Central memory CD8-positive, alpha-beta T cell (primary cell): ENCODE measurements at places on chromosomes 13 and 19.

- no peak for DNase-seq
These were observed 39.1 kb upstream of the TFDP1 start for GRCh38 chr13:113545455-113545930.

DNA sequence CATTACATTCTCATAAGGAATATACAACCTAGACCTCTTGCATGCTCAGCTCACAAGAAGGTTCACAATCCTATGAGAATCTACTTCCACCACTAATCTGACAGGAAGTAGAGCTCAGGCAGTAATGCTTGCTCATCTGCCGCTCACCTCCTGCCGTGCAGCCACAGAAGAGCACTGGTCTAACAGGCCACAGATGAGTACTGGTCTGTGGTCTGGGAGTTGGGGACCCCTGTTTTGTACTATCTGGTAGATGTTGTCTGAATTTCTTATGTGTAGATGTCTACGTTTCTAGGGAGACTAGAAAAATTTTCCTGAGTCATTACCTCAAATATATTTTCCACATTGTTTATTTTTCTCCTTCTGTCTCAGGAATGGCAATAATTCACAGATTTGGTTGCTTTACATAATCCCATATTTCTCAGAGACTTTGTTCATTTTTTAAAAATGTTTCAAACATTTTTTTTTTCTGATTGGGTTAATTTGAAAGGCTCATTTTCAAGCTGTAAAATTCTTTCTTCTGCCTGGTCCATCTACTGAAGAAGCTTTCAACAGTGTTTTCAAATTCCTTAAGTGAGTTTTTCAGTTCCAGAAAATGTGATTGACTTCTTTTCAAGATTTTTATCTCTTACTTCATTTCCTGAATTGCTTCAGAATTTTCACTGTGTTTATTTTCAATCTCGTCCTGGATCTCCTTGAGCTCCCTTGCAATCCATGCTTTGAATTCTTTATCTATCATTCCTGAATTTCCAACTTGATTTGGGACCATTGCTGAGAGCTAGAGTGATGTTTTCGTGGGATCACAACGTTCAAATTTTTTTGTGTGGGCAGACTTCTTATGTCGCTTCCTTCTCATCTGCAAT is 1322.2 kb downstream of the PCDH9 start:
- no peak for DNase-seq

- no peak for DNase-seq
These were observed 120.7 kb downstream of the TRPC4 start for GRCh38 chr13:37748913-37749312.

- peak; percentile 30 for DNase-seq
These were observed at the start of gene CNOT3 for GRCh38 chr19:54137699-54138488. TSS of gene CNOT3 (plus strand) at chr19:54137762. CDS start at chr19:54142979, 5,217 bp downstream.

DNA sequence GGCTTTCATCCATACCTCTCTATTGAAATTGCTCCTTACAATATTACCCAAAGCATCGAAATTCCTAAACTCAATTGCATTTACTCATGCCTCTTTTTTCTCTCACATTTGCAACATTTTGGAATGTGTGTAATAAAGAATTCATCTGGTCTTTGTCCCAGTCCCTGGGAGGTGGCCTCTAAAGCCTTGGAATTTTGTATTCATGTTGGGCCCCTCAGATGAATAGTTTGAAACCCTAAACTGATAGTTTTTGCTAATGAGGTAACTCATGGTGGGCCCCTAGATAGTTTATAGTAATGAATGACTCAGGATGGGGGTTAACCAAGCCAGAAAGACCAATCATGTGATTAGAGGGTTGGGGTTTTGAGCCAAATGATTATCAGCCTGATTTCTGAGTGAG is 490.4 kb downstream of the DIAPH3 start:
- no peak for DNase-seq

DNA sequence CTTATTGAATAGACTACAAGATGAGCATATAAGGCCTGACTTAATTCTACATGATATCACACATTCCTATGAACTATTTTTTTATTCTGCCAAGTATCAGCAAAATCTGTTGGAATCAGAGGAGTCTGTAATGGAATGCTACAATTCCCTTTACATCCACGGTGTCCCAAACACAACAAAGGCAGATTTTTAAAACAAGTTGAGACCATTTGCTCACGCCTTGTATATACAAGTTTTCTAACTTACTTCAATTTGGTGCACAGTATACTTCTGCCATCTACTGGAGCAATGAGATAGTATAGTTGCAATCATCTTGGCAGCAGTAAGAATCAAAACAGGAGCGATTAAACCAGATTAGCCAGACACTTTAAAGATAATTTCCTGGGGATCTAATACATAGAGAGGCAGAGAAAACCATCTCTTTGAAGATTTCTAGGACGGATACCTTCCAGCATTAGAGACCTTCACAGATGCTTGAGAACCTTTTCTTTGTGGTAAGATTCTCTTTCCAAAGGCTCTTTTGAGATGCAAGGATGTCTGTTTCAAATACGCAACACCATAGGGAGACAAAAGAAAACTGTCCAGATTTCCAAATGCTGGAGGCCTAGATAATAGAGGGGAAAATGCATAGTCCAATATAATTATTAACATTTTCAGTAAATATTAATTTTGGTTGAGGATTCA is 302.0 kb upstream of the MIR17HG start:
- no peak for DNase-seq

DNA sequence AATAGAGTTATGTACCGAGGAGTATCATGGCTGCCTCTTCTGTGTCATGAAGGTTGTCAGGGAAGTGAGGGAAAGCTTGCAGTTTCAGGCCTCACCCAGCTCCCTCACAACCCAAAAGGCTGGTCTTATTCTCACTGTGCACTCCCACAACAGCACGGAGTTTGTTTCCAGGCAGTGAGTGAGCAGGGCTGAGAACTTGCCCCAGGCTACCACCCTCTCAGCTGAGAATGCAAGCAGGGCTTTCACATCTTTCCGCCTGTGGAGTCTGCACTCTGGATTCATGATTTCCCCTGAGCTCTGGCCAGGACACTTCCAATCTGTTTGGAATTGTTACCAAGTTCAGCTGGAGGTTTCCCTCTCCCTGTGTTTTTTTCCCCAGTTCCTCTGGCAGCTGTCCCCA is 2284.7 kb upstream of the PCDH20 start:
- DNase-seq = no peak

GRCh38 chr13:29039212-29039611 is 219.1 kb downstream of the MTUS2 start:
- DNase-seq = no peak

GRCh38 chr19:5139583-5140325 is 170.8 kb downstream of the KDM4B start:
- DNase-seq = no peak

GRCh38 chr19:16325641-16326400 is 1.2 kb downstream of the KLF2 start:
- DNase-seq = peak; percentile 42

- no peak for DNase-seq
These were observed 165.2 kb downstream of the SHISA2 start for GRCh38 chr13:25886438-25887214.

DNA sequence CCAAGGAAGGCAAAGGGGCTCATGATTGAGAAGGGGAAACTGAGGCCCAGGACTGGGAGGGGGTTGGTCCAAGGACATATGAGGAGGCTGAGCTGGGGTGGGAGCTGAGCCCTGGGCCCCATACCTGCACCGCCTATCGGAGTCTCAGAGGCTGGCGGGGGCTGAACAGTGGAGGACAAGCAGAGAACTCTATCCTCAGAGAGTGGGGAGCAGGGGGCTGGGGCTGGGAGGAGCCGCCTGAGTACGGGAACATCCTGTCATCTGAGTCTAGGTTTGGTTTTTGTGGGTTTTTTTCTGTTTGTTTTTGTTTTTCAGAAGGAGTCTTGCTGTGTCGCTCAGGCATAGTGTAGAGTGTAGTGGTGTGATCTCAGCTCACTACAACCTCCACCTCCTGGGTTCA is 6.2 kb downstream of the ARRDC2 start:
- DNase-seq = no peak

DNA sequence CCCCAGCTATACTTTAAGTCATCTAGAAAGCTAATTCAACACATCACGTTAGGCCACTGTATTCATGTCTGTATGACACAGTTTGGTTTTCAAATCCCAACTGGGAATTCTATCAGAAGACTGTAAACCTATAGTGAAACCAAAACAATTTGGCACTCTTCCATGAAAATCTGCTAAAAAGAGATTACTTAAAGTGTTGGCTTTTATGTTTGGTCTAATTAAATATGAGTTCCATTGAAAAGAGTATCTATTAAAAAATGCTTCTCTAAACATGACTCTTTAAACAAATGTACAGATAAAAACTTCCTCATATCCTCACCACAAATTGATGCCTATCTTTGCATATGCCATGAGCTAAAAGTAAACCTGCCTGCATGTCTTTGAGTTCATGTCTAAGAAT is 25.4 kb downstream of the PCDH9 start:
- no peak for DNase-seq

DNA sequence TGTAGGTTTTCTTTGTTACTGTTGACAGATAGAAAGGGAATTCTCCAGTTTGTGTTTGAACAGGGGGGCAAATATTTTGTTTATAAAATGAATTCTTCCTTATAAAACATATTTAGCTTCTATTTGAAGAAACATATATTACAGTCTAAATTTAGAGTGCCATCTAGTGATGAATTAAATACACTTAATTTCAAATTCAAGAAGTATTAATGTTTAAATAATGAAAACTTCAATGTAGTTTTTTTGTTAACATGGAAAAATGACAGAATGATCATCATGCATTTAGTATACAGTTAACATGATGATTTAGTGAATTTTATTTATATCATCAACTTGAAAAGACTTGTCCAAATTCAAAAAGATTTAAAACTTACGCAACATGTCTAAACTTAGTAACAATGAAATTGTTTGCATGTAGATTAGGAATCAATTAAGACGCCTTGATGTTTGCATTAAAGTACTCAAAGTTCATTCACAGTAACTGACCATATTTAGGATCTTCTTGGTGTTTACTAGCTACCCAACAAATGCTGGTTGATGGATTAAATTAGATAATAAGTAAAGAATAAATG is 765.9 kb upstream of the SLITRK1 start:
- no peak for DNase-seq

DNA sequence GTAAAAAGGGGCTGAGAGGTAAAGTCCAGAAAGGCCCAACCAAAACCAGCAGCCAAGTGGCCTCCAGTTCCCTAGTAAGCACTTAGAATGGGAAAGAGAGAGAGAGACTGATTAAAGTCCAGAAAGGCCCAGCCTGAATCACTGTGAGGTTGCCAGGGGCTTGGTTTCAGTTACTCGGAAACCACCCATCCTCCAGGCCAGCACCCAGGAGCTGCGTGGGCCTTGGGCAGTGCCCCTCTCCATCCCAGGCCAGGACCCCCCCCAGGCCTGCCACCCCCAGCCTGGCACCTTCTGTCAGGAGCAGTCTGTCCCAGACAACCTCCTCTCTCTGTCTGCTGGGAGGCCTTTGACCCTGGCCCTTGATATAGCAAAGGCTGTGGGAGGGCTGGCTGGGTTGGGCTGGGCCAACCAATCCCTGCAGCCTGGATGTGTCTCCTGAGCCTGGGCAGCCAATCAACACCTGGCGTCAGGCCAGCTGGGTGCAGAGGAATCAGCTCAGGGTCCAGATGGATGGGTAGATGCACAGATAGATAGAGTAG is at the start of gene CYP4F2:
Gene CYP4F2 (minus strand): TSS at position 337 of the 539 bp plus-strand sequence. CDS start 463 bp downstream, outside the sequence.
- DNase-seq = no peak
